Caco-2 (cell line): ENCODE measurements at places on chromosomes 11 and 22. TPM values are rescaled to one million over a fixed set of nuclear protein-coding genes. Genes with fewer than 3 reads are reported as not detected.

DNA sequence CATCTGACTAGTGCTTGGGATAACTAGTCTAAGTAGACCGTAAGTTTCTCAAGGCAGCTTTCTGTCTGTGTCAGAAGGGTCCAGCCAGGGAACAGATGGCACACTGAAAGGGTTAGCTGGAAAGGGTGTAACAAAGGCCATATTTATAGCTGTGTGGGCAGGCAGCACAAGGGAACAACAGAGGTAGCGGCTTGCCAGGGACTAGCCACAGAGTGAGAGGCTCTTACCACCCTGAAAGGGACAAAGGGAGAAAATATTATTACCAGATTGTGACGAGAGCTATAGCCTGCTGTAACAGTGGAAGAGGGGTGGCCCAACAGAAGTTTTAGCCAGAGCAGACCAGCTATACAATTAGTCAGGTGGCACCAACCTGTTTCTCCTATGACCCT, 129.4 kb downstream of the CCDC34 start:
- no peaks in the 10 kb centered on the region for H3K27me3 ChIP-seq
- peaks cover 37% of the 10 kb centered on the region for H3K4me1 ChIP-seq
- H3K36me3 ChIP-seq, result no peaks in the 10 kb centered on the region

DNA sequence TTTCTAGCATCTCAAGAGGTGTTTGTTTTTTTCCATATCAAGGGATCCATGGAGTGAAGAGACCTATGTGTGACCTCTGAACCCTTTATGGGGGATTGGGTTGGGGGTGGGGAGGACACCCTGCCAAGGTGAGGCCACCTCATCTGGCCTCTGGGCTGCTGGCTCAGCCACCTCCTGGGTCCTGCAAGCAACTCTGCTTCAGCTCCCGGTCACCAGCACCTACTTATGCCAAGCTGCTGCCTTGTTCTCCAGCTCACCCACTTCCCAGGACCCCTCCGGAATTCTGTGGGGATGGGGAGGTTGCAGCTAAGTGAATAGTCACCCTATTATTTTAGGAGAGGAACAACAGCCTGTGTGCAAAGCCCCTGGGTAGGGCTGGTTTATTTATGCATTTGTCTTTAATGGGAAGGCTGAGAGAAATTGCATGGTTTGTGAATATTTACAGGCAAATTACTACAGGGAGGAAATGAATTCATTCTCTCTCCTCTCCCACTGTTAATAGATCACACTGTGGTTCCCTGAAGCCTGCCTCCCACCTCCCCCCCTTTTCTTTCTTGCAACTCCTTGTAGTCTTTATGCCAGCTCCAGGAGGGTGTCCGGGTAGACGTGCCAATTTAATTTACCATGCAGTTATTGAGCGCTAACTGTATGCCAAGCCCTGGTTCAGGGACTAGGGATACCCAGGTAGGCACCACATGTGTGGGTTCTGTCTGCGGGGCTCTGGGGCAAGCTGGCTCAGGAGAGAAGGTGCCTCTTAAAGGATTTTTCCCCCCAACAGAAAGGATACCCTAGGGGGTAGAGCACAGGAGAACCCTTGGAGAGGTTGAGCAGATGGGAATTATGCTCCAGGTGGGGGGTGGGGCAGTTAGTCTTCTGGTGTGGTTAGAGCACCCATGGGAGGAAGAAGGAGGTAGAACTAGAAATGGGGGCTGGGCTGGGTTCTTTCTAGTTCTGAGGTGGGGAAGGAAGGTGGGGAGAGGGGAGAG, 50.7 kb downstream of the TSPAN18 start:
- peaks cover 10% of the 10 kb centered on the region; the same call in 1 of the 2 replicates for H3K4me1 ChIP-seq
- H3K27ac ChIP-seq, result no peak overlapping the region
- DNase-seq, result no peak
- H3K27me3 ChIP-seq, result no peaks in the 10 kb centered on the region

The PRG3 gene
- total RNA-seq, result not detected in 2 replicates

The CELSR1 gene
- 29.5 and 33.2 TPM in 2 replicates for total RNA-seq

The SOX10 gene
- total RNA-seq, result not detected in 2 replicates
